ENCODE measurements at places on chromosomes 4 and X.

- DNase-seq, result no peak
These were observed 10.3 kb upstream of the FGFBP1 start for GRCh38 chr4:15948826-15949225.

GRCh38 chr4:58061967-58062366, 951.8 kb upstream of the IGFBP7 start:
- DNase-seq, result no peak

DNA sequence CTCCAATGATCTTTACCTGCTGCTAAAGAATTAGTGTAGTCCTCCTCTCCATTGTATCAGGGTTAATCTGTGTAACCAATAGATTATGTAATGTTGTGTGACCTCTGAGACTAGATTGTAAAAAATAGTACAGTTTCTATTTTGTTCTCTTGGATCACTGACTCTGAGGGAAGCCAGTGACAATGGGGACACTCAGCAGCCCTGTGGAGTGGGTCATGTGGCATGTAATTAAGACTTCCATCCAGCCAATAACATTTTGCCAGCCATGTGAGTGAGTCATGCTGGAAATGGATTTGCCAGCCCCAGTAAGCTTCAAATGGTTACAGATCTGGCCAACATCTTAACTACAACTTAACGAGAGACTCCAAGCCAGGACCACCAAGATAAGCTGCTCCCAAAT, 332.3 kb downstream of the PTTG2 start:
- DNase-seq, result no peak

DNA sequence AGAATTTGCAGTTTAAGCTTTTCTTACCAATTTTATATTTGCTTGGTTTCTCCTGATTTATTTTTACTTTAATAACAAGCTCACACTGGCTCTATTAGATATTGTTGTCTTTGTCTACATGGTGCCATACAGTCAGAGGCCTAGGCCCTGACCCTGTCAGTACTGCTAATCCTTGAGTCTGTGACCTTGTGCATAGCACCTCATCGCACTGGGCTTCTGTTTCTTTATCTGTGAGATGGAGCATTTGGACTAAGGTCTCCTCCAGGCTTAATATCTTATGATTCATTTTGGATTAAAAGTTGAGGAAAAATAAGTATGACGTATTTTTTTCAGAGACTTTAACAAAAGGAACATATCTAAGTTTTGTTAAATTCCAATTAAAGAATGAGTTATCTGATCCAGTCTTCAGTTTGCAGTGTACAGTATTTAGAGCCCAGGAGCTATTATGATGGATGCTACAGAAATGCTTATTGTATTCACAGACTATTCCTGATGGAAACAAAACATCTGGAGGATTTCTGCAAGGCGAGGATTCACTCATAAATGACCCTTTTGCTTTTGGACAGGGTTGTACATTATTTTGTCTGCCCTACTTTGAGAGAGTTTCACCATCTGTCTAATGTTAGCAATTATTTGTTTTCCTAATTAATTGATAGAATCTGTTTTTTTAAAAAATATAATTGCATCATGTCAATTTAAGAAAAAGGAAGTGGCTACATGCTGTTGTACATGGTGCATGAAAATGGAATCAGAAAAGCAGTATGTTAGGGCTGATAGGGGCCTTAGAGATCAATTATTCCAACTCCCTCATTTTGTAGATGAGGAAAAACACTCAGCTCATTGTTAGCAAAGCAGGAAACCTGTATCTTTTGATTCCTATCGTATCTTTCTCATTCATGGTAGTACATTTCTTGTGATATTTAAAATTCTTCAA, 203.6 kb downstream of the BANK1 start:
- DNase-seq, result no peak
